HS-27A (cell line): ENCODE measurements at places on chromosomes 13 and 19.

GRCh38 chr19:41876847-41877832, at the start of gene CD79A:
Gene CD79A (plus strand): TSS chr19:41877279. CDS start chr19:41877305, 26 bp downstream.
- DNase-seq = no peak

GRCh38 chr19:49067554-49067953, 2.9 kb upstream of the NTF4 start:
- DNase-seq = no peak

DNA sequence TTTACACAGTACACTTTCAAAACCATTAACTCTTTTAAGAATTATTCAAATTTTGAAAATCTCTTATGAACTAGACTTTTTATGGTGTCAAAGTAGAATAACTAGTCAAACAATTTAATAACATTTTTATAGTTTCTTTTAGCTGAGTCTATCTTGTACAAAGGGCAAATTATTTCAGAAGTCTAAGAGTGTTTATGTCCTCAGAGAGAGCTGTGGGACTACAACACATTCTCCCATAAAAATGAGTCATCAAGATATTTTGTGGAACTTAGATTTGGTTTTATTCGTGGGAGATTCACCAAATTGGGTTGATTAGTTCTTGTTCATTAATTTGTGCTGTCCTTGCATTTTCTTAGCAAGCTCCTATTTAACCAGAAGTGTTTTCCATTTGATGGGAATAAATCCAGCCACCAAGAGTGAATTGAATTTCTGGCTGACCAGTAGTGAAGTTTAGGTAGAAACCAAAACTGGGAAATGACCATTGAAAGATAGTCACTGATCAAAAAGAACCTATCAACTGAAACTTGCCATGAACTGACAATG, 291.0 kb downstream of the DLEU7 start:
- no peak for DNase-seq

GRCh38 chr19:39817888-39818561, 15.9 kb downstream of the DYRK1B start:
- no peak for DNase-seq

DNA sequence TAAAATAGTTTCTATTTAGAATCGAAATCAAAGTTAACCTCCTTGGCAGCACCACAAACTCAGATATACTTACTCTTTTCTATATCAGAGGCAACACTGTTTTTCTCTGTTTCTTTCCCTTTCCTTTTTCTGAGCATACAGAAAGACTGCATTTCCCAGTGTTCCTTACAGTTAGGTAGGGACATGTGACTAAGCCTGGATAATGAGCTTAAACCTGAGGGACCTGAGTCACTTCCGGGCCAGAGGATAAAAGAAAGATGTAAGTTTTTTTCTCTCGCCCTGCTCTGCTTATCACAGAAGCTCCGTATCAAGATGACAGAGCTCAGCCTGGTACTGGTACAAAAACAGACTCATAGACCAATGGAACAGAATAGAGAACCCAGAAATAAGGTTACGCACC, 531.9 kb downstream of the KLF12 start:
- DNase-seq = no peak

GRCh38 chr19:6693056-6693471, 23.1 kb upstream of the TNFSF14 start:
- DNase-seq = no peak

DNA sequence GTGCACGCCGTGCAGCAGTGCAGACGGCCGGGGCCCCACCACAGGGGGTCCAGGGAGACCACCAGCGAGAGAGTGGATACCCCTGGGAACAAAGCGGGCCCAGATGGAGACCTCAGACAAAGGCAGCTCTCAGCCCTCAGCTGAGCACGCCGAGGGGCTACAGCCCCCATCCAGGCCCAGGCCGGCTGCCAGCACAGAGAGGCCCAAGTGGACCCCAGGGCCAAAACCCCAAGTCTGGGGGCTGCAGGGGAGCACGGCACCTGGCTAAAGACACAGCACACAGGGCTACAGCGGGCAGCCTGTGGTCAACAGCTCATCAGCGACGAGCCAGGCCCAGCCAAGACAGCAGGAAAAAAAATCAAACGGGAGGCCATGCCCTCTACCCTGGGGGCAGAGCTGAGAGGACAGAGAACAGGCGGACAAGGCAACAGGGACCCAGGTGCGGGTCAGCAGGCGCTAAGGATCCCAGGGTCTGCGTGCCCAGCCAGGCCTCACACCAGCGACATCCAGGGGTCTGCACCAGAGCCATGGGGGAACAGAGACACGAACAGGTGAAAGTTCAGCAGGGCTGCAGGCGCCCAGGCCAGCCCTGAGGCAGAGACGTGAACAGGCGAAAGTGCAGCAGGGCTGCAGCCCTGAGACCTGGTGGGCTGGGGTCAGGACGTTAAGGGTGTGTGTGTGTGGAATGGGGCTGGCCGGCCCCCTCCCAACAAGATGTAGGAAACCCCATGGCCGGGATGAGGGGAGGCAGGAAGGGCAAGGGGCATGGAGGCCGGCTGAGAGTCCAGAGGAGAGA, 34.3 kb downstream of the RASA3 start:
- no peak for DNase-seq

DNA sequence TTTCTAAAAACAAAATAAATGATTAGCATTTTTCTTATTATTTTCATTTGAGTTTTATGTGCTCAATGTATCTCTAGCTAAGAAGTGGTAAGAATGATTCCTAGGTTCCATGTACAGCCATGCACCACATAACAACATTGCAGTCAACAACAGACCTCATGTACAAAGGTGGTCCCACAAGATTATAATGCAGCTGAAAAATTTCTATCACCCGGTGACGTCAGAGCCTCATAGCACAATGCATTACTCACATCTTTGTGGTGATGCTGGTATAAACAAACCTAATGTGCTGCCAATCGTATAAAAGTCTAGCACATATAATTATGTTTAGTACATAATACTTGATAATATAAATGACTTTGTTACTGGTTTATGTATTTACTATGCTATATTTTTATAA, 120.5 kb downstream of the SLC7A1 start:
- peak; percentile 29 for DNase-seq

- no peak for DNase-seq
These were observed 7.5 kb upstream of the MPV17L2 start for GRCh38 chr19:18185538-18185937.

DNA sequence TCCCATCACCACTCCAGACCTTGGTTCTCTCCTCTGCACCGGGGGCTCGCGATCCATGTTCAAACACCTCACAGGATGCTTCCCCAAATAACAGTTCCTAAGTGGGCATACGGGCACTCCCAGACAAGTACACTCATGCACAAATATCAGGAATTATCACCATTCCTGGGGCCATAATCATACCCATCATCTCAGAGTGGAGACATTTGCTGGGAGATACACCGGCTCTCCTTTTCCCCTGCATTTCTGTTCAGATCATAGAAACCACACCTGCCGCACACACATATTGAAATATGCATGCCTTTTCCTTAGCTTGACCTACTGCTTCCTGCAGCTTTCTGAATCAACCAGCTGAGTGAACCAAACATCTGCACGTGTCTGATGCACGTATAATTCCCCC, 33.9 kb upstream of the MBNL2 start:
- no peak for DNase-seq
